Activated T-helper 1 cell treated with Interleukin-2 at 50 U/mL for 16 hours (primary cell): ENCODE measurements at places on chromosomes 1 and 21.

DNA sequence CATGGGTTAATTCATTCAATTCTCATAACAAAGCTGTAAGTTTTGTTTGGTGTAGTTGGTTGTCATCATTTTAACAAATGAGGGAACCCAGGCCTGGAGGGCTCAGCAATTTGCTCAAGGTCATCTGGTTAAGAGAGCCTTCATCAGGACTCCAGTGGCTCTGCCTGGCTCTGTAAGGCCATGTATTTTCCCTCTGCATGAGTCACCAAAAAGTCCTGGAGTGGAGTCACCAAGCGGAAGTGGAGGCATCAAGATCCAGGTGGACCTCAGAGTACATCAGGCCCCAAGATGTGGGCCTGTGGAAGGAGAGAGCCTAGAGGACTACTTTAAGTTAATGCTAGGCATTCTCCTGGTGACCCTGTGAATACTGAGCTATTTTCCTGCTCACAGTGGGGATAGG, 30.0 kb upstream of the RBM15 start:
- no peak for DNase-seq

DNA sequence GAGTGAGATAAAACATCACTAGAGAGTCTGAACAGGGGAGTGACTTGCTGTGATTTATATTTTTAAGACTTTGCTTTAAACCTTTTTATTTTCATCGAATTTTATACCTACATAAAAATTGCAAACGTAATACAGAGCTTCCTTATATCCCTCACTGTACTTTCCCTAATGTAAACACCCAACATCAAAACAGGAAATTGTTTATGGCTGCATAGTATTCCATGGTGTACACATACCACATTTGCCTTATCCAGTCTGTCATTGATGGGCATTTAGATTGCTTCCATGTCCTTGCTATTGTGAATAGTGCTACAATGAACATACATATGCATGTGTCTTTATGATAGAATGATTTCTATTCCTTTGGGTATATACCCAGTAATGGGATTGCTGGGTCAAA, 34.8 kb downstream of the LRIF1 start:
- no peak for DNase-seq

GRCh38 chr1:89274411-89274857, 1.8 kb upstream of the GBP5 start:
- DNase-seq, result no peak

- DNase-seq, result no peak
Measured at GRCh38 chr1:20964540-20965484, 177.7 kb upstream of the HP1BP3 start.

- DNase-seq, result no peak
Measured at GRCh38 chr1:72278461-72278860, 3.9 kb downstream of the NEGR1 start.

DNA sequence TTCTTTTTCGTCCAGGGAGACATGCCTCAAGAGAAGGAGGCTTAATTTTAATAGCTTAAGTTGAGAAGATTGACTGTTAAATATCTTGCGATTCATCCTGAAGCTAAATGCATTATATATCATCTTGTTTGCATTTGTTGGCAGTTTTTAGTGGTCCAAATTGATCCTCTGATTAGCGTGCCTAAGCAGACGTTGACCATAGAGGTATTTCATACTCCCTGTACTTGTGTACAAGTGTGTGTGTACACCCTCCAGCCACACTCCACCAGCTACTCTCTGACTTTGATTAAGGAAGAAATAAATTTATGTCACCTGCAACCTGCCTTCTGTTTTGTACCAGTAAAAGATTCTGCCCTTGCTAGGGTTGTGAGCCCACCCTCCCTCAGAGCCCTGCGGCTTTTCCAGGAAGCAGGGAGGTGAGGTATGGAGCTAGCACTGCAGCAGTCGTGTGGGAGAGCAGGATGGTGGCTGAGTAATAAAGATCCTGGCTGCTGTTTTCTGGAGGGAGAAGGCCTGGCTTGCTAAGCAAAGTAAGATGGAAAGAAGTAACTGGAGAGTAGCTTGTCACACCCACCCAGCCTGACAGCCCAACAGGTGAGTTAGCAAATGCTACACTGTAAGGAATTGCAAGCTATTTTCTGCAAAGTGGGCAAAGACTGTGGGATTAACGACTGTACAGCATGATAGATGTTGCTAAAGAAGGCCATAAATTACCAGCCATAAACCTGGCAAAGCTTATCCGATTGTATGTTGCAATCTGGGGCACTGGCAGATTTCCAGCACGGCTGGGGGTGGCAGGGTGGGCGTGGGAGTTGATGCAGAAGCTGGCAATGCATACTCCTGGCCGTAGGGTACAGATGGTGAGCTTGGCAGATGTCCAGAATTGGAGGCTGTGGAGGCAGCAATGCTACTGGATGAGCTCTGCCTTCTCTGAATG, 170.2 kb downstream of the TNR start:
- no peak for DNase-seq

- DNase-seq, result no peak
Measured at GRCh38 chr1:189237008-189237407, 1240.7 kb downstream of the BRINP3 start.

GRCh38 chr21:37370152-37371040, 3.8 kb downstream of the DYRK1A start:
- no peak for DNase-seq

GRCh38 chr1:7707527-7707926, 63.6 kb upstream of the VAMP3 start:
- no peak for DNase-seq

- DNase-seq, result no peak
Measured at GRCh38 chr1:81349194-81349965, 451.4 kb upstream of the ADGRL2 start.

DNA sequence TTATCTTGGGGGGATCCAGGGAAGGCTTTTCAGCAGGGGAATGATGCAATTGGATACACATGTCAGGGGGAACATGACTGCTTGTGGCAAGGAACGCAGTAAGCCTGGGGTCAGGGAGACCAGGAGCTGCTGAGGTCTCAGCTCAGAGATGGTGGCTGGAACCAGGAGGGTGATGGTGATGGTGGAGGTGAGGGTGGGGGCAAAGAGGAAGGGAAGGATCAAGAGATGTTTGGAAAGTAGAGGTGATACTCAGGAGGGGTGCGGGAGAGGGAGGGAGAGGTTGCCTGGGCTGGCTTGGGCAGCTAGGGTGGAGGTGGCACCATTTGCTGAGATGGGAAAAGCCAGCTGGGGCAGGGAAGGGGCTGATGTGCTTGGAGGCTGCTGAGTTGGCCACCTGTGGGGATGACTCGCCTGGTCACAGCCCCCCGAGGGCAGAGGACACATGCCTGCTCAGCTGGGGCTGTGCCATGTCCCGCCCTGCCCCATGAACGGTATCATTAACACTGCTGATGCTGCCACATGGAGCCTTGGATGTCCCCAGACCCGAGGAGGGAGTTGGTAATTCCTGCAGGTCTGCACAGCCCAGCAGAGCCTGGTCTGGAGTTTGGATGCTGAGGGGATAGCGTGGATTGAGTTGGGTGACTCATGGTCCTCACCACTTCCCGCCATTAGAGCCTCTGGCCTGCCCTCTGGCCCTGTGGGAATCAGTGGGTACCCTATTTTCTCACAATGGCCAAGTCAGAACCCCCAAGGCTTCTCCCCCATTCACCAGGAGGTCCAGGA, 6.3 kb upstream of the PADI1 start:
- no peak for DNase-seq

- DNase-seq, result no peak
Measured at GRCh38 chr21:41478319-41479177, 29.4 kb downstream of the TMPRSS2 start.

DNA sequence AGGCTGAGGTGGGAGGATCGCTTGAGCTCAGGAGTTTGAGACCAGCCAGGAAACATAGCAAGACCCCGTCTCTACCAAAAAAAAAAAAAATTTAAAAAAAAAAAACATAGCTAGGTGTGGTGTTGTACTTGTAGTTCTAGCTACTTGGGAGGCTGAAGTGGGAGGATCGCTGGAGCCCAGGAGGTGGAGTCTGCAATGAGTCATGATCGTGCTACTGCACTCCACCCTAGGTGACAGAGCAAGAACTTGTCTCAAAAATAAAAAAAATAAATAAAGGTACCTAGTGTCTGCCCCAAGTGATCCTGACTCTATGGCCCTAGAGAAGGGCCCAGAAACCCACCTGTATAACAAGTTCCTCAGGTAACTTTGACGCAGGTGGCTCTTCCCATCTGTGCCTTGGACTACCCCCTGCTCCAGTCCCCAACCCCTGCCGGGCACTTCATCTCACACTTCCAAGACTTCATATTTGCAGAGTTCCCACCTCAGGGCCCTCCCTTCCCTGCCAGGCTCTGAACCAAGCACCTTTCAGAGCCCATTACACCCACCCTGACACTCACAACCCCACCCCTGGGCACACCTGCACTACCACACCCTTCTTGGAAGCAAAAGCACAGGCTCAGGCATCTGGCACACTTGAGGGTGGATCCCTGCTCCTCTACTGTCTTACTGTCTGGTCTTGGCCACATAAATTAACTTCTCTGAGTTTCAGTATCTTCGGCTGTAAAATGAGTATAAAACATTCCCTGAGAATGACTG, 80.2 kb upstream of the KLHDC7A start:
- DNase-seq, result no peak

DNA sequence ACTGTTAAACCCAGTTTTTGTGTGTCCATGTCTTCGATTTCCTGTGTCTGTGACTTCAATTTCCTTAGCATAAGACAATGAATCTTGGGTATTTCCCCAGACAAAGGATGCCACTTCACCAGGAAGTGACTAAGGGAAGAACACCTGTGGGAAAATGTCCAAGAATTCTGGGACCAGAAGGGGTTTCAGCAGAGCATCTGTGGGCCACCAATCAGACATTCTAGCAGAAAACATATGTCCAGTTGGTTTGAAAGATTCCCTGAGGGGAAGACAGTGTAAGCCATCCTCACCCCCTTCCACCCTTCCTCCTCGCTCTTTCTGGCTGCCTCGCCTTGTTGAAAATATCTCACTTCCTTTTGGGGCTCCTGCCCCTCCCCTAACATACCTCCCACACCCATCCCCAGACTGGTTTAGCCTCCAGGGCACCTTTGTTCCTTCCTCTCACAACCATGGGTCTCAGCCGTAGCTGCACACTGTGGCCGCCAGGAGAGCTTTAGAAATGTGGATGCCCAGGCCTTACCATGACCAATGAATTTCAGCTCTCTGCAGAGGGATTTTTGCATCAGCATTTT, 25.5 kb upstream of the IFNAR1 start:
- DNase-seq, result peak; percentile 16

- no peak for DNase-seq
Measured at GRCh38 chr1:201359873-201360210, 17.6 kb downstream of the TNNT2 start.

DNA sequence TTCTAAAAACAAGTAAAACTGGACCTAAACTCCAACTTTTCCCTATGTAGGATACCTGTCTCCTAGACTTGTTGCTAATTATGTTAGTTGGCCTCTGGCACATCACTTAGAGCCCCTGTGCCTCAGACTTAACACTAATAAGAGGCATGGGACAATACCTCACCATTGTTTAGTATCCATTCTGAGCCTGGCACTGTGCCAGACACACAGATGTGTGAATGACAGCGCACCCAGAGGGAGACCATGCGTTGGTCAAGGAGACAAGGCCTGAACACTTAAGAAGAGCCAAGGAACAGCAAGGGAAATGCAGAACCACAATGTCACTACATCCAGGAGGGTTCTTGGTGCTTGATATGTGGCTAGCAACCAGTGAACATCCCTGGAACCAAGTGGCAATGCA, 189.1 kb downstream of the FGGY start:
- DNase-seq, result no peak

- no peak for DNase-seq
Measured at GRCh38 chr1:39825432-39825941, 36.8 kb upstream of the BMP8B start.

GRCh38 chr21:17118638-17119384, 394.0 kb upstream of the CXADR start:
- DNase-seq, result no peak

- no peak for DNase-seq
Measured at GRCh38 chr1:10649517-10650201, 146.8 kb downstream of the CASZ1 start.

- DNase-seq, result no peak
Measured at GRCh38 chr1:2906085-2906484, 104.6 kb upstream of the TTC34 start.

GRCh38 chr1:87513966-87514660, 185.4 kb downstream of the LMO4 start:
- no peak for DNase-seq

GRCh38 chr1:192920412-192920811, 111.6 kb downstream of the RGS2 start:
- no peak for DNase-seq
